ENCODE measurements at places on chromosomes 11 and 22.

GRCh38 chr11:80815752-80816453 lies 1375.1 kb upstream of the TENM4 start:
- no peak for DNase-seq

DNA sequence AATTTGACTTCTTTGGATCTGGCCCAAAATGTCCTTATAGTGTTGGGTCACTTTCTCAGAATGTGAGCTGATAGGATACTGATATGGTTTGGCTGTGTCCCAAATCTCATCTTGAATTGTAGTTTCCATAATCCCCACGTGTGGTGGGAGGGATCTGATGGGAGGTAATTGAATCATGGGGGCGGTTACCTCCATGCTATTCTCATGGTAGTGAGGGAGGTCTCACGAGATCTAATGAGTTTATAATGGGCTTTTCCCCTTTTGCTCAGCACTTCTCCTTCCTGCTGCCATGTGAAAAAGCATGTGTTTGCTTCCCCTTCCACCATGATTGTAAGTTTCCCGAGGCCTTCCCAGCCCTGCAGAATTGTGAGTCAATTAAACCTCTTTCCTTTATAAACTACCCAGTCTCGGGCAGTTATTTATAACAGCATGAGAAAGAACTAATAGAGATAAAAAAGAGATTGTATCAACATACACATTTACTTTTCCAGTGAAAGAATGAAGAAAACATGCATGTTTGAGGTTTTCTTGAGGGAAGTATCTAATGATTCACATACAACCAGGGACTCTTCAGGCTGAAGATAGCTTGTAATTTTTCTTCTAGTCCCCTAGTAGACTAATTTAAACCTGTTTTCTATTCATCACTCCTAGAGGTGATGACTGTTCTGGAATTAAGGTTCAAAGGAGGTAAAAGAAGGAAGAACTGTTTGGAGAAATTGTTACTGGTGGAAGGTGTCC lies 17.3 kb upstream of the CSTF3 start:
- DNase-seq: no peak

GRCh38 chr11:122109932-122110331 lies 6.1 kb downstream of the BLID start:
- no peak for DNase-seq

GRCh38 chr11:82012276-82012675 lies 721.4 kb downstream of the FAM181B start:
- DNase-seq: no peak

GRCh38 chr11:83007909-83008580 lies 63.7 kb downstream of the RAB30 start:
- DNase-seq: no peak

DNA sequence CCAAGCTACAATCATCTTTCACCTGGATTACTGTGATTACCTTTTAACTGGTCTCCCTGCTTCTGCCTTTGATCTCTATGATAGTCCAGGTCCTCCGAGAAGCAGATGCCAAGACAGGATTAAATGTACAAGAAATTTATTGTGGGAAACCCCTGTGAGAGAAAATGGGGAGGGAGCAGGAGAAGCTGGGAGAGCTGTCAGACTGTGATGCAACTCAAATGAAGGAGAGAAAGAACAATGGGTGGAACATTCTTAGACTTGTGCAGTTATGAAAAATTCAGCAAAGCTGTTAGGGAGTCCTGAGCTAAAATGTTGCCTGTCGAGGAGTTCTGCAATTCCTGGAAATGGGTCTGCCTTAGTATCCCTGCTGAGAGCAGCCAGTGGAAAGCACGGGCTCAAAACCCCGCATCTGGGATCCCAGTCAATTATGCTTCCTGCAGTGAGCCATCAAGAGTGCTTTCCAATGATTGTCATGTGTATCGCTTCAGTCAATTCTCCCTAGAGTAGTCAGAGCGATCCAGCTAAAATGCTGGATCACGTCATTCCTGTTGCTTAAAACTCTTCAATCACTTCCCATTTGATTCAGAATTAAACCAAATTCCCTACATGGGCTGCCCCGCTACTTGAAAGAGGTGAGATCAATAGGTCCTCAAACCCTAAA lies 16.5 kb upstream of the CSTF3 start:
- no peak for DNase-seq

DNA sequence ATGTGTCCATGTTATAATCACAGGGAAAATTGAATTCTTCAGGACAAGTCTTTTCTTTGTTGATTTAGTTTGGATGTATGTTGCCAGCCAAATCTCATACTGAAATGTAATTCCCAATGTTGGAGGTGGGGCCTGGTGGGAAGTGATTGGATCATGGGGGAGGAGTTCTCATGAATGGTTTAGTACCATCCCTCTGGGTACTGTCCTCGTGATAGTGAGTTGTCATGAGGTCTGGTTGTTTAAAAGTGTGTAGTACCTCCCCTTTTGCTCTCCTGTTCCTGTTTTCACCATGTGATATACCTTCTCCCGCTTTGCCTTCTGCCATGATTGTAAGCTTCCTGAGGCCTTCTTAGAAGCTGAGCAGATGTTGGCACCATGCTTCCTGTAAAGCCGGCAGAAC lies 100.3 kb downstream of the CCDC81 start:
- no peak for DNase-seq

DNA sequence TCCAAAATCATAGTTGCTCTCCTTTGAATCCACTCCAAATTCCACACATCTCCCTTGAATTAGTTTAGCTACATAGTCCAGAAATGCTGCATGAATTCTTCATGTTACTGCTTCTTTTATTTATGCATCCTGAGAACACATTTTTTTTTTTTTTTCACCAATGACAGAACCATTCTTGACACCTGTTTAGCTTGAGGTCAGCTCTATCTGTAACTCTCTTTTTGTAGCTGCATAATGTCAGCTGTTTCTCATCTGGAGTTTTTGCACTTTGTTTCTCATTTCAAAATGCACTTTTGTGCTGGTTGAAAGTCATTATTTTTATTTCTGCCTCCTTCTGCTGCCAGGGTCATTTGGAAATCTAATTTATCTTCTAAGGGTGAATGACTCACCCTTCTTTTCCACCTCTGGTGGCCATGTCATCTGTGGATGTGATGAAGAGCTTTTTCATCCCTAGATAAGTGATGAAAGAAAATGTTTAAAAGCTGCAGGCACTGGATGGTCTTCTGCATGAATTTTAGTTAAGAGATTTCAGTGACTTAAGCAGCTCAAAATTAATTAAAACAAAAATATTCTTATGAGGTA lies 93.7 kb downstream of the JRKL start:
- no peak for DNase-seq

- DNase-seq: no peak
Measured at GRCh38 chr11:131766637-131767036, 396.2 kb downstream of the NTM start.

GRCh38 chr11:132858223-132858622 lies 674.1 kb downstream of the OPCML start:
- no peak for DNase-seq

- no peak for DNase-seq
Measured at GRCh38 chr22:27252282-27253049, 549.1 kb downstream of the MN1 start.

GRCh38 chr22:27393371-27393770 lies 408.2 kb downstream of the MN1 start:
- no peak for DNase-seq

DNA sequence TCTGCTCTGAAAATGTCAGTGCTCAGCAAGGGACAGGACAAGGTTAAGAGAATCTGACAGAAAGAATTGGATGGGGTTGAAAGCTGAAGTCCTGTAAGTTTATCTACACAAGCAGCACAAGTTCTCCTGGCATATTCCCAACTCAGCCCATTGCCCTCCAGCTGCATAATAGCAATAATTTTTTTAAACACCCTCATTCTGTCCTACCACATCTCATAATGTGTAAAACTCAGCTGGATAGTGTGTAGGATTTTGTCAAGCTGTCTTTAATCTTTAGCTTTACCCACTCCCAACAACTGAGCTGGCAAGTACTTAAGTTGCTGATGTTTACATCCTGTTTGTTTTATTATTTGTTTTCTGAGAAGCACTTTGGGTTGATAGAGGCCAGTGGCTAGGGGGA lies 158.9 kb downstream of the CADM1 start:
- DNase-seq: no peak

DNA sequence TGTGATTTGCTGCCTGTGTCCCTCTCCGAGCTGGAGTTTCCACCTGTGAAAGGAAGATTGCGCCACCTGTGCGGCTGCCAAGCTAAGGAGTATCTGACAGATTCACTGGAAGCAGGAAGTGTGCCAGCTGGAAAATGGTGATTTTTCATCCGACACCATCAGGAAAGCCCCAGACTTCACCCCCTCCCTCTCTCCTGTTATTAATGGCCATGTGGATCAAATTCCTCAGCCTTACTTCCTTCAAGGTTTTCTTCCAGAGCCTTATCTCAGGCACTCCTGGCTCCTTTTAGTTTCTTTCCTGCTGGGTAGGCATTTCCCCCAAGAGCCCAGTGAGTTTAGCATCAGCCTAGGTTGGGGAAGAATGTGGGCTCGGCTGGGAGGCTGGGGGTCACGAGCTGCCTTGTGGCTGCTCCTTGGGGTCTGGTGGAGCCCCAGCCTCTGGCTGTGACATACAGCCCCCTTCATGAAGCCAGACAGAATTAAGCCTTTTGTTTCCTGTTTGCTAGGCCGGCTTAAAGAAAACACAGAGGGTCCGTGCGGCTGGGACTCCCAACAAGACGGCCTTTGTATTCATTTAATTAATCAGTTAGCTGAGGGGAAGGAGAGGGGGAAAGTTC lies 37.1 kb downstream of the PKNOX2 start:
- DNase-seq: no peak

- DNase-seq: no peak
Measured at GRCh38 chr11:61054513-61054912, 47.8 kb upstream of the CD5 start.

DNA sequence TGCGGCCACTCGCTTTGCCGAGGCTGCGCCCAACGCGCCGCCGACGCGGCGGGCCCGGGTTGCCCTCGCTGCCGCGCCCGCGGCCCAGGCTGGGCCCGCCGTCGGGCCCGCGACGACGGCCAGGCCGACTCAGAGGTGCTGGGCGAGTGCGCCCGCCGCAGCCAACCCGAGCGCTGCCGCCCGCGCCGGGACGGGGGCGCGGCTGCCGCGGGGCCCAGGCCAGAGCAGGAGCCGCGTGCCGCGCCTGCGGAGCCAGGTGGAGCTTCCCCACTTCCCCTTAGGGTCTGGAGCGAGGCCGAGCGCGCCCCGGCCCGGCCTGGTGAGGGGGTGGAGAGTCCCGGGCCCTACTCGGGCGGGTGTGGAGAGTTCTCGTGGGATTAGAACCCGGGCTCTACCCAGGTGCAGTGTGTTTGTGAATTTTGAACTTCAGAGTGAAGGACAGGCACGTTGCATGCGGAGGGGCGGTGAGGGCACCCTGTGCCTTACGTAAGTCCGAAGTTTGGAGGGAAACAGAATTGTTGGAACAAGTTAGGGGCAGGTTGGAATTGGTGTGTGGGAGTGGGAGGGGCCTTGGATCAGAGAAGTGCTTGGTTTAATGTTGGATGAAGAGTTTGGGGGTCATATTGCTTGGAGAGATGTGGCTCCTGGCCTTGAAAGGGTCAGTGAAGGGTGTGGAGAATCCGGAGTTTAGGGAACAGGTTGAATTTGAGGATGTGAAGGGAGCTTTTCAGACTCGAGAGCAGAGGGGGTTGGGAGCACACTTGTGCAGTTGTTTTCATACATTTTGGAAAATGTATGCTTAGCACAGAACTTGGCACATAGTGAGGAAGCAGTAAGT lies 697 bp downstream of the RNF169 start:
- peak; percentile 71 for DNase-seq

GRCh38 chr11:134712228-134713145 lies 300.4 kb upstream of the B3GAT1 start:
- DNase-seq: no peak

GRCh38 chr11:88480223-88480622 lies 142.7 kb upstream of the CTSC start:
- DNase-seq: no peak

GRCh38 chr22:42926104-42926503 lies 69.0 kb upstream of the ARFGAP3 start:
- DNase-seq: no peak

DNA sequence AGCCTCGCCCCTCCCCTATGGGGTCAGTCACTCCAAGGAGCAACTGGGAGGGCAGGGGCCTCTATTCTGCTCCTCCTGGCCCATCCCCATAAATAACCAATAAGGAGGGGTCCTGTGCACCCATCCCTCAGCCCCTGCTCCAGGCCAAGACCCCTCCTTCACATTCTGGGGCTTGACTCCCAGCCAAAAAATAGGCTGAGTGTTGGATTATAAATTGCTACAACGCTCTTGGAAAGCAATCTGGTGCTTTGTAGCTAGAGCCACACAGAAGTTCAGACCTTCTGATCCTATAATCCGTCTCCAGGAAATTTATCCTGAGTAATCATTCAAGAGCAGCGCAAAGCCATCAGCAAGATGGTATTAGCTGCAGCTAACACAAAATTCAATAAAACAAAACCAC lies 42.5 kb downstream of the ABCC8 start:
- DNase-seq: no peak

- no peak for DNase-seq
Measured at GRCh38 chr22:50204571-50204970, 3.8 kb downstream of the SELENOO start.

DNA sequence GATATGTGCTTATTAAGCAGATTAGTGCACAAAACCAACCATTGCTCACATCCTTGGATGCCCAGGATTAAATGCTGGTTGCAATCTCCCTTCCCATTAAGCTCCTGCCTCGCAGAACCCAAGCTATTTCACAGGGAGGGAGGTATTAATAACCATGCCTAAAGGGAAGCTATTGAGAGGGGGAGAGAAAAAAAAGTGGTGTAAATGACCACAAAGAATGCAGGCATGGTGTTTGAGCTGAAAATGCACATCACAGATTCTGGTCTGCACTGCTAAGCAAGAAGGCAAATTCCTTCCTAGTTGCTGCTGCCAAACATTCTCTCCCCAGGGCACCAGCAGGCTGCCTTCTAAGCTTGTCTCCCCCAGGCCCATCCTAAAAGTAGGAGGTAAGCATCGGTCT lies 92.0 kb upstream of the ISX start:
- DNase-seq: no peak

DNA sequence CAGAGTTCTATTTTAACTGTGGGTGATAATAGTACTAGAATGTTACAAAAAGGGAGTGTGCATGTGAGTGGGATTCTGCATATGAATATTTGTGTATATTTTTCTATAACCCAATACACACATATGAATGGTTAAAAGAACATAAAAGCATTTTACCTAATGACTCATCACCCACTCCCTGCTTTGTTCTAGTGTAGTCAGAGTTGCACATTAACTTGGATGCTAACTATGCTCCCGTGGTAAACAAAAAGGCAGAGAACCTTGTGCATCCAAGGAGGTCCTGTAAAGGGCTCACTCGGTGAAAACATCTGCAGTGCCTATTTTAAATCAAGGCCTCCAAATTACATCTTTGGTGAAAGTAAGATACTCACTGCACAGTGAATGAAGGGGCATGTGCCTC lies 1289.4 kb downstream of the LRRC4C start:
- DNase-seq: no peak

- no peak for DNase-seq
Measured at GRCh38 chr11:75219869-75220268, 20.7 kb upstream of the TPBGL start.

GRCh38 chr11:74388678-74389327 lies 9.4 kb downstream of the PGM2L1 start:
- no peak for DNase-seq

GRCh38 chr22:17087498-17088131 lies 2.8 kb downstream of the IL17RA start:
- no peak for DNase-seq
